Uterus (tissue), 4 donors: ENCODE measurements at places on chromosomes 5 and 9. TPM values are rescaled to one million over a fixed set of nuclear protein-coding genes. Genes with fewer than 3 reads are reported as not detected.

DNA sequence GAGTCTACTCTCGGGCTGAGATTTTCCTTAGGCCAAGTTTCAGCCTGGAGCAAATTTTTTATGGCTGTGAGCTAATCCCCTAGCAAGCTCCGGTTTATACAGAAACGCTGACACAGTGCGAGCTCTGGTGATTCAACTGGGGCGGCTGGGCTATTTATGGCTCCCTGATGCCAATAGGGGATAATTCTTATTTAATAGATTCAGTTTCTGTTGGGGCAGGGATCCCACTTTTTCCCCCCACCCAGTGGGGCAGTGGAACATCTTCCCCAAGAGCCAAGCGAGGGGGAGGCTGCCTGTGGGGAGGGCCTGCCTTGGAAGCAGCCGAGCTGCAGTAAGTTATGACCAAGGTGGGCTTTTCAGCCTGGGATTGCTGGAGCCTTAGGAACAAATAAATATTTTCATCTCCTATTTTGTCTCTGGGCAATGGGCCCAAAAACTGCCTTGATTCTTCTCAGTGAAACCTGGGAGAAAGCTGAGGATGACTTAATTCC is 129.1 kb downstream of the MACROH2A1 start:
- DNase-seq, result peak; percentile 75
- H3K4me1 ChIP-seq, result peaks cover 3% of the 10 kb centered on the region
- no peaks in the 10 kb centered on the region for H3K36me3 ChIP-seq
- no peaks in the 10 kb centered on the region for H3K27me3 ChIP-seq

The FOXD4L5 gene
- total RNA-seq, result not detected

DNA sequence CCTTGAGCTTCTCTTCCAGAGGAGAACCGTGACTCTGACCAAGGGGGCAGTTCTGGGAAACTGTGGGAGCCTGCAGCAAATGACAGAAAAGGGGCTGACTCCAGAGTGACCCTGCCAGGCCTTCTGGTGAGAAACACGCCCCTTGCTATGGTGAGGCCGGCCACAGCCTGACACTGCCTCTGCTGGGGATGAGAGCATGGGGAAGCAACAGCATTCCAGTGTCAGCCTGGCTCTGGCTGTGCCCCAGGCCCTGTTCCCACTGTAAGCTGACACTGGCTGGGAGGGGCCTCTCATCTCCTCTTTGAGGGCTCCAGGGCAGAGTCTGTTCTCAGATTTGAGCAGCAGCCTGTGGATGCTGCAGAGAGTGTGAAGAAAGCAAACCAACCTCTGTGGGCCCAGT is 180.0 kb upstream of the IL12B start:
- H3K36me3 ChIP-seq, result no peaks in the 10 kb centered on the region
- DNase-seq, result peak; percentile 24
- no peak overlapping the region for H3K4me3 ChIP-seq
- H3K27ac ChIP-seq, result no peak overlapping the region

The CERCAM gene
- total RNA-seq, result 27.4 TPM

The IRGM gene
- total RNA-seq, result not detected

DNA sequence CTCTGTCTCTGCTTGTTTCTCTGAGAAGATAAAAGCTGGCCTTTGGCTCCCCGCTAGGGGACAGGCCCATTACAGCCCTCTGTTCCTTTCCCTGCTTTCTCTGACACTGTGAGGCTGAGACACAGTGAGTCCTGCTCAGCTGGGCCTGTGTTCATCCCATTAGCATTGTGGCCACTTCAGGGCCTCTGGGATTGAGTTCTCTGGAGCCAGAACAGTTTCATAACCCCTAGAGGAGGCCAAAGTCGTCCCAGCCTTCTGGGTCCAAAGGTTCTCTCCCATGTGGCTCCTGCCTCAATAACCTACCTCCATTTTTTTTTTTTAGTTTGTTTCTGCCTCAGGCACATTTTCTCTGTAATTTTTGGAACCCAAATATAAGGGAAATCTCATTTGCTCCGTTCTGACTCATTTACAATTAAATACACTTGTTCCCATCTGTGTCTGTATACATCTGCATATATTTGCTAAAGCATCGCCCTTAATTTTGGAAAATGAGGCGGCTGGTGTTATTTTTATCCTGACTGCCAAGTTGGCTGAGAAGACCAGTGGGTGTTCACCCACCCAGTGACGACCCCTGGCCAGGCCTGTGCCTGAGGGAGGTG is 27.3 kb upstream of the CTNNA1 start:
- no peaks in the 10 kb centered on the region for H3K36me3 ChIP-seq
- H3K27ac ChIP-seq, result peak overlapping the region; percentile 69
- H3K27me3 ChIP-seq, result no peaks in the 10 kb centered on the region
- no peaks in the 10 kb centered on the region for H3K4me1 ChIP-seq

GRCh38 chr5:107331882-107332281 is 338.9 kb downstream of the EFNA5 start:
- H3K36me3 ChIP-seq, result no peaks in the 10 kb centered on the region
- DNase-seq, result no peak
- no peak overlapping the region for H3K27ac ChIP-seq

The DMGDH gene
- total RNA-seq, result 5.7 TPM

DNA sequence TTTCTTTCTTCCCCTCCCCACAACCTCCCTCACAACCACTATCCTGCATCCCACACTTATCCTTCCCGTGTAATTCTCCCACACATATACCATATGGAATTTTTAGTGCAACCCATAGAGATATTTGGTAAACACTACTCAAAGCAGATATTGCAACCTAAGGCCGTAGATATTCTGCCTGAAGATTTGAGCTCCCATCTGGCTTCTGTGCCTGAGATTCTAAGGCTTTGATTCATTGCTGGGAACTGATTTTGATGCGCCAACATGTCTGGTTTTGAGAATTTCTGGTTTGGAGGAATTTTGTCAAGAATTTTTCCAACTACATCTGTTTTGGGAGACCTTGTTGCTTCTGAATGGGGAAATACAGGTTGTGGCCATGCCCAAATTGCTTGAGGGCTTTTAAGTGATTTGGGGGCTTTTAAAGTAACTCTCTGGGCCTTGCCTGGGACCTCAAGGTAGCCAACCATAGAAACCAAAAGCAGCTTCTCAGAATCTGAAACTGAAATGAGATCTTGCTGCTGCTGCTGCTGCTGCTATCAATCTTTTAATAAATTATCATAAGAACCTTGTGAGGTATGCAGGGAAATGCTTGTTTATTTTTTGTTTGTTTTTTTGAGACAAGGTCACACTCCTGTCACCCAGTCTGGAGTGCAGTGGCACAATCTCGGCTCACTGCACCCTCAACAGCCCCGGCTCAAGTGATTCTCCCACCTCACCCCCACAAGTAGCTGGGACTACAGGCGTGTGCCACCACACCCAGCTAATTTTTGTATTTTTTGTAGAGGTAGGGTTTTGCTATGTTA is 36.2 kb downstream of the PLAC8L1 start:
- H3K4me1 ChIP-seq, result no peaks in the 10 kb centered on the region
- no peak overlapping the region for H3K27ac ChIP-seq
- no peak for DNase-seq
- no peak overlapping the region for H3K4me3 ChIP-seq
- H3K36me3 ChIP-seq, result no peaks in the 10 kb centered on the region
- no peaks in the 10 kb centered on the region for H3K27me3 ChIP-seq

- H3K4me1 ChIP-seq, result no peaks in the 10 kb centered on the region
- H3K27me3 ChIP-seq, result no peaks in the 10 kb centered on the region
- H3K27ac ChIP-seq, result no peak overlapping the region
- DNase-seq, result no peak
- no peaks in the 10 kb centered on the region for H3K36me3 ChIP-seq
These were observed 91.6 kb upstream of the TAF11L2 start for GRCh38 chr5:17406423-17406838.

- no peak for DNase-seq
- H3K27ac ChIP-seq, result no peak overlapping the region
- H3K4me3 ChIP-seq, result no peak overlapping the region
- no peaks in the 10 kb centered on the region for H3K27me3 ChIP-seq
These were observed 4.2 kb downstream of the NMUR2 start for GRCh38 chr5:152400846-152401245.

The PLAC8L1 gene
- not detected for total RNA-seq

GRCh38 chr9:2749485-2749884 is 32.2 kb downstream of the KCNV2 start:
- no peak for DNase-seq
- H3K27me3 ChIP-seq, result no peaks in the 10 kb centered on the region
- H3K27ac ChIP-seq, result no peak overlapping the region
- no peaks in the 10 kb centered on the region for H3K4me1 ChIP-seq
- H3K36me3 ChIP-seq, result no peaks in the 10 kb centered on the region

The POMT1 gene
- total RNA-seq, result 9.0 TPM

DNA sequence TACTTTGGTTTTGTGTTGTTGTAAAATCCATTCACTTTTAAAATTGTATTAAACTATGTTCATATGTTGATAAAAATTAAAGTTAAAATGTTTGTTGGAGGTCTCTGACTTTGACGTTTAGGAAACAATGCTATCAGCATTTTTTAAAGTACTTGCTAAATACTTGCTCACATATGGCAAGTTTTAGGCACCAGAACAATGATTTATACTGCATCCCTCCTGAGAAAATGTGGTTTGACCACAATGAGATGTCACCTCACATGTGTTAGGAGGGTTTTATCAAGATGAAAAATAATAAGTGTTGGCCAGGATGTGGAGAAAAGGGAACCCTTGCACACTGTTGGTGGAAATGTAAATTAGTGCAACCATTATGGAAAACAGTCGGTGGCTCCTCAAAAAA is 180.8 kb downstream of the HSD17B3 start:
- DNase-seq, result no peak
- H3K27ac ChIP-seq, result no peak overlapping the region
- H3K4me1 ChIP-seq, result no peaks in the 10 kb centered on the region
- H3K4me3 ChIP-seq, result no peak overlapping the region

- no peak overlapping the region for H3K27ac ChIP-seq
- H3K27me3 ChIP-seq, result no peaks in the 10 kb centered on the region
- H3K4me1 ChIP-seq, result no peaks in the 10 kb centered on the region
- H3K36me3 ChIP-seq, result no peaks in the 10 kb centered on the region
- no peak for DNase-seq
These were observed 2023.0 kb upstream of the CDH9 start for GRCh38 chr5:29061381-29061780.

The PCA3 gene
- total RNA-seq, result not detected

DNA sequence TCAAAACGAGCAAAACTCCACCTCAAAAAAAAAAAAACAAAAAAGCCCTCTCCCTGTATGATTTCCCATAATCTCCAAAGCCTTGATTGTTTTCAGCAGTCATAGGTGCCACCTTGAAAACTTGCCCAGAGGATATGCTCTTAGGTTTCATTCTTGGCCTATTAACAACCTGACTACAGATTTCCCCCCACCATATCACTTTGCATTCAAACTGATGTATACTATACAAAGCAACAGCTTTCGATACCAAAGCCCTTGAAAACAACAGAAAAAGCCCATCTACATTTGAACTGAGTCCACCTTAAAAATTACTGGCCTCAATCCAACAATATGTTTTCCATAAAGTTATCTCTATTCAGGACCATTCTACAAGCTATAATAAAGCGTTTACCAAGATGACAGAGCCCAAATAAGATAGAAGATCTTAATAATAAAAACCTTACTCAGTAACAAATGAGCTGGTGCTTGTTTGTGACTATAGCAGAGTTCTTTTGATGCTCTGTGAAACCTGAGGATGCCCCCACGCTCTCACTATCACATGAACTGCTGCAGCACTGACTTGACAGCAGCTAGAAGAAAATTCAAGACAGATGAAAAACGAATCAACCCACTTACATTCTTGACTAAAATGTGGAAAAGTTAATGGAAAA is 44.4 kb downstream of the FNBP1 start:
- peak overlapping the region; percentile 74 for H3K27ac ChIP-seq
- H3K4me1 ChIP-seq, result peaks cover 5% of the 10 kb centered on the region
- no peaks in the 10 kb centered on the region for H3K27me3 ChIP-seq
- H3K4me3 ChIP-seq, result no peak overlapping the region
- H3K36me3 ChIP-seq, result no peaks in the 10 kb centered on the region

DNA sequence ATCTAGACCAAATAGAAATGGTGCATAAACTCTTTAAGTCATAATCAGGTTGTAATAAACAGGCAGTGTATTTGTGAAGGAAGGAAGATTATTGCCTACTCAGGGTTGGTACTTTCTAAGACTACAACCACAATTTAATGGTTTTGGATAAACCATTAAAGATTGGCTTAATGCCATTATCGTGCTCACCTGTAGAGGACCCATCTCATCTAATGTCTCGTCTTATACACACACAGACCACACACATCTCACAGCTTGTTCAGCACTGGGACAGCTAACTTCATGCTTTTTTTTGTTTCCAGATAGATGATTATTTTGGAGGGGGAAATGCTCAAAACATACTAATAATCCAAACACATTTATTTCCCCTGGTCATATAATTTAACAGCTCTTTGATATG is 175.7 kb upstream of the SLC12A2 start:
- no peaks in the 10 kb centered on the region for H3K27me3 ChIP-seq
- no peak overlapping the region for H3K4me3 ChIP-seq
- DNase-seq, result no peak
- no peak overlapping the region for H3K27ac ChIP-seq
- no peaks in the 10 kb centered on the region for H3K36me3 ChIP-seq

DNA sequence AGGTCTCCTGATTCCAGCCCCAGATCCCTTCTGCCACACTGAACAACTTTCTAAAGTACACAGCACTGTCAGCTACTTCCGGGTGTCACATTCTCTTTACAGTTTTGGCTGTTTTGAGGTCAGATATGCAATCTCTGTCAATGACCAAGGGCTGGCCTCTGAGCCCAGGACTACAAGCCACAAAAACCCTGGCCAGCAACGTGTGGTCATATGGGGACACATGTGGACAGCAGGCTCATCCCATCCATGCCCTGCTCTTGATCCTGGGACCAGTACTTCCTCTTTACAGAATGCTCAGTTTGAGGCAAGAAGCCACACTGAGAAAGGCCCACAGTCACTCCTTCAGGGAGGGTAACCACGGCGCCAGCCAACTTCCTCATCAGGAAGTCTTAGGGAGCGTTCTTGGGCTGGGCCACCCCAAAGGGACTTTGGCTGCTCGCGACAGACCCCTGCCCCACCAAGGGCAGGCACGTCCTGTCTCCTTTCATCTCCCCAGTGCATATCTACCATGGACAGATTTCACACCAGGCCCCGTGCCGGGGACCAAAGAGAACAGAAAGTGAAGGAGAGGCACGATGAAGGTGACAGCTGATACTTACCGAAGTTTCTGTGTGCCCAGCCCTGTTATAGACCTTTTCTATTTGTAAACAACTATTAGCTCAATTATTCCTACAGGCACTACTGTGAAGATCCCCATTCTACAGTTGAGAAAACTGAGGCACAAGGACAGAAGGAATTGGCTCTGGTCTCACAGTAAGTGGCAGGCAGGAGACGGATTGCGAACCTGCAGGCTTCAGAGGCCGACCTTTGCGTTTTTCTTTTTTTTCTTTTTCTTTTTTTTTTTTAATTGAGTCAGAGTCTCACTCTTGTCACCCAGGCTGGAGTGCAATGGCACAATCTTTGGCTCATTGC is 37.3 kb downstream of the STK10 start:
- DNase-seq, result no peak
- H3K36me3 ChIP-seq, result no peaks in the 10 kb centered on the region
- no peaks in the 10 kb centered on the region for H3K4me1 ChIP-seq
- H3K4me3 ChIP-seq, result no peak overlapping the region
- H3K27ac ChIP-seq, result no peak overlapping the region
- H3K27me3 ChIP-seq, result no peaks in the 10 kb centered on the region

The ARSI gene
- 4.9 TPM for total RNA-seq
